ENCODE measurements at places on chromosomes 5 and 9. TPM values are rescaled to one million over a fixed set of nuclear protein-coding genes. Genes with fewer than 3 reads are reported as not detected.

GPX8 gene
- total RNA-seq = 25.9 TPM

BSPRY gene
- 14.5 TPM for total RNA-seq

STPG3 gene
- total RNA-seq = not detected

TRIM36 gene
- 5.4 TPM for total RNA-seq

NOL6 gene
- 39.3 TPM for total RNA-seq

PRRT1B gene
- total RNA-seq = not detected

PCDHAC2 gene
- total RNA-seq = 12.6 TPM

GRCh38 chr9:135255033-135255840, 167.8 kb downstream of the OLFM1 start:
- no peaks in the 10 kb centered on the region for H3K36me3 ChIP-seq
- H3K4me3 ChIP-seq = no peak overlapping the region
- H3K27me3 ChIP-seq = peaks cover 18% of the 10 kb centered on the region
- H3K27ac ChIP-seq = no peak overlapping the region
- H3K4me1 ChIP-seq = no peaks in the 10 kb centered on the region

DNA sequence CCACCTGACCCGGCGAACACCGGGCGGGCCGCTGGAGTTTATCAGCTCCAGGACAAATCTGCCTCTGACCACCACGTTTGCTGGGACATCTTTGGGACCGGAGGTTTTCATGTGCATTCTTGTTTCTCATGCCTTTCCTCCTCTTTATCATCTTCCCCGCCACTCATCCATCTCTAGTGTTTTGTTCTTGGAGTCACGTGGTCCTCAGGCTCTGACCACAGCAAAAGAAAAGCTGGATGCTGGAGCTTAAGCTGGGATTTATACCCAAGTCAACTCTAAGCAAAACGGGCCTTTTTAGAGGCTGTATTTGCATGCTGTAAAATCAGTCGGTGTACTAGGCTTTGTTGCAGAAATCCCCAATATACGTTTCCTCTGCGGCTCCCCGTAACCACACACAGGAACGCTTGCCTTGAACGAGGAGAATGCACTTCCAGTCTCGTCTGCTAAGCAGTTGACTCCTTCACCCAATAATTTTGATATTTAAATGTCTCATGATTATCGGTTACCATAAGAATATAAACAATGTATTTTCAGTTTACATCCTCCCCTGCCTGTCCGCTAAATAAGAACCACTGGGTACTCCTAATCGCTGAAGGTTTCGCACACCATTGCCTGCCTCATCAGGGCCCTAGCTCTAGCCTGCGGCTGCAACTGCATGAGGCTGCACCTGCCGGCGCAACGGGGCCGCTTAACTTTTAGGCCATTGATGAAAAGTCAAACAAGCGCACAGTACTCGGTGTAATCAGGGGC, 560 bp upstream of the NDUFS6 start:
- peaks cover 8% of the 10 kb centered on the region for H3K4me1 ChIP-seq
- peaks cover 69% of the 10 kb centered on the region for H3K36me3 ChIP-seq
- H3K27me3 ChIP-seq = no peaks in the 10 kb centered on the region
- no peak for DNase-seq
- peak overlapping the region; percentile 95 for H3K4me3 ChIP-seq

DNA sequence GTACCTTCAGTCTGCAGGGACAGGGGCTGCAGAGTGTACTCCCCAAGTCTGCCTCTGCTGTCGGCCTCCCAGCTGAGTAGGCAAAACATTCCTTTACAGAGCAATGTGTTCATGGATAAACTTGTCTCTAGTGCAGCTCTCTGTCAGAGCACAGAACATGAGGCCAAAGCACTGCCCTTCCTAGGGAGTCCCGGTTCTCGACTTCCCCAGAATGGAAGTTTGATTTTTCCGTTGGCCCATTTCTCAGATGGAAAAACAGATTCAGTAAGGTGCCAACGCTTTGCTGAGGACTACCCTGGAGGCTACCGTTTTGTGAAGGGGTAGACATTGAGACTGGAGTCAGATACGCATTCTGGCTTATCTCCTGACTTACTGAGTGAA, 422 bp upstream of the TRIM32 start:
- peak overlapping the region; percentile 69 for H3K4me3 ChIP-seq

DNA sequence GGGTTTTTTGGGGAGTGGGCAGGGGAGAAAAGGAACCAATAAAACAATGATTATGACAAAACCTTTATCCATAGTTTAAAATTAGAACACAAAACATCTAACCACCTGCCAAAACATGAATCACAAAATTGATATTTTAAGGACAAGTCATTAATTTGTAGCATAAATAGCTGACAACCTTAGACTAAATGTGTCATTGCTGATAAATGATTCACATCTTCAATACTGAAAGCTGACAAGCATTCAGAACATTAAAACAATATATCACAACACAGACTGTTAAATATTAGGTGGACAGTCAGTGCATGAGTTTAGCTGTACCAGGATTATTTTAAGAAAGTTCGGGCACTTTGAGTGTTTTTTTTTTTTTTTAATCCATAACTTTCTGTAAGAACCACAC, 71.5 kb downstream of the NR3C1 start:
- peaks cover 7% of the 10 kb centered on the region for H3K4me1 ChIP-seq
- H3K27me3 ChIP-seq = no peaks in the 10 kb centered on the region
- no peak overlapping the region for H3K27ac ChIP-seq
- H3K36me3 ChIP-seq = peaks cover 4% of the 10 kb centered on the region

DNA sequence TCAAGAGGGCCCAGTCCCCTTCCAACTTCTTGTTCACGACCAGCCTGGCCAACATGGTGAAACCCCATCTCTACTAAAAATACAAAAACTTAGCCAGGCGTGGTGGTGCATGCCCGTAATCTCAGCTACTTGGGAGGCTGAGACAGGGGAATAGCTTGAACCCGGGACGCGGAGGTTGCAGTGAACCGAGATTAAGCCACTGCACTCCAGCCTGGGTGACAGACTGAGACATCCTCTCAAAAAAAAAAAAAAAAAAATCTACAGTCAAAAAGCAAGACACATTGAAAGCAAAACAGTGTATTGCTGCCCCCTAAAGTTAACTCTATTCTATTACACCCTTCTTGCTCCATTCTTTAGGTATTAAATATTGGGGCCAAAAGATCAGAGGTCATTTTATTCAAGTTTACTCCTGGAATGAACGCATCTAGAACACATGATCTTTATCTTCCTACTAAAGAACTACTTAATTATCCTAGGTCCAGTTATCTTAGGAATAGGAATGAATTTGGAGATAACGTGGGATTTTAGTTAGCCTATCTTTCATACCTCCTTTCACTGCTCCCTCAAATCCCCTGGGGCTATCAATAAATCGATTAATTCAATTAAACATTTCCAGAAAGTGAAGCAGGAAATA, 2.4 kb downstream of the ATG12 start:
- no peak for DNase-seq
- H3K27ac ChIP-seq = peak overlapping the region; percentile 87
- peak overlapping the region; percentile 87 for H3K4me3 ChIP-seq
- no peaks in the 10 kb centered on the region for H3K27me3 ChIP-seq
- H3K36me3 ChIP-seq = peaks cover 84% of the 10 kb centered on the region

DNA sequence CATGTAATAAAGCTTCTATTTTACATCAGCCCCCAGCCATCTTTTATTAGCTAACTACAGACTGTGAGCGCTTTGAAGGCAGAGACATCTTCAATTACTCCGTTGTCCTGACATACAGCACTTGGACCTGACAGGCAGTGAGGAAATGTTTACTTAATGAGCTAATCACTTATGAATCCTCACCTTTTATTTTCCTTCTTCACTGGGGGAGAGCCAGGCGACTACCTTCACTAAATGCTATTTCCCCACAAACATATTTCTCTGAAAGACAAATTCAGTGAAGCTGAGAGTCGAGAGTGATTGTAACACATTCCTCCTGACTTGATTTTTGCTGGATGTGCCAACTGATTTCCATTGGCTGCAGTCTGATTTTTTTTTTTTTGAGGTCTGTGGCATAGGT, 192.1 kb upstream of the CLINT1 start:
- no peak for DNase-seq
- H3K4me3 ChIP-seq = no peak overlapping the region

DNA sequence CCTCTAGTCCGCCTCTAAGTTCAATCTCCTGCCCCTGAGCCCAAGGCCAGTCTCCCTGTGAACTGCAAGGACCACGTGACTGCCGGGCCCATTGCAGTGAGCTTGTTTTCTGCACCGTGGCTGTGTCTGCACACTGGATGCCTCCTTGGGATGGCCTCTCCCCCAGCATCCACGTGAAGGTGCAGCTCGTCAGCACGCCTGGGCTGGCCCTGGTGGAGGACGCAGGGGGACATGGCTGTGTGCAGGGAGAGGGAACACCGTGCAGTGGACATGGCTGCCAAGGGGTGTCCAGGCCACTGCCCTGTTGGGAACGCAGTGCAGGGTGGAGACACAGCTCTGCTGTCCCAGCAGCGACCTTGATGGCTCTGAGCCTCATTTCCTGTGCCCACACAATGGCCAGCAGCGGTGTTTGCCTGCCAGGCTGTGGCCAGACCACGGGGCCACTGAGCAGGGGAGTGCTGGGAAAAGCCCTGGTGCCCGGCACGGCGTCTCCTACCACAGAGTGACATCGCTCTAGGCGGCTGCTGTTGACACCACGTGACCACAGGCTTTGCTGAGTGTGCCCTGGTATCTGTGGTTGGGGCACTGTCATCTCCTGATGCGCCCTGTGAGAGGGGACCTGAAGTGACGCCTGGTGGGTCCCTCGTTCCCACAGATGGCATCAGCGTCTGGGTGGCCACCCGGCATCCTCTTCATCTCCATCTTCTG, 26.9 kb upstream of the EXOC3 start:
- no peak overlapping the region for H3K4me3 ChIP-seq
- H3K36me3 ChIP-seq = no peaks in the 10 kb centered on the region
- no peaks in the 10 kb centered on the region for H3K27me3 ChIP-seq
- peaks cover 4% of the 10 kb centered on the region for H3K4me1 ChIP-seq

GRCh38 chr5:111427762-111428161, 84.6 kb downstream of the STARD4 start:
- no peaks in the 10 kb centered on the region for H3K36me3 ChIP-seq
- no peak for DNase-seq
- no peaks in the 10 kb centered on the region for H3K27me3 ChIP-seq
- no peaks in the 10 kb centered on the region for H3K4me1 ChIP-seq
- H3K4me3 ChIP-seq = no peak overlapping the region

- no peak for DNase-seq
- H3K4me1 ChIP-seq = no peaks in the 10 kb centered on the region
- no peaks in the 10 kb centered on the region for H3K27me3 ChIP-seq
- no peaks in the 10 kb centered on the region for H3K36me3 ChIP-seq
These were observed 21.9 kb upstream of the SEC16A start for GRCh38 chr9:136504512-136505348.

- no peaks in the 10 kb centered on the region for H3K36me3 ChIP-seq
- H3K4me1 ChIP-seq = no peaks in the 10 kb centered on the region
- no peak overlapping the region for H3K27ac ChIP-seq
- H3K4me3 ChIP-seq = no peak overlapping the region
These were observed 12.5 kb downstream of the ZNF366 start for GRCh38 chr5:72494623-72495124.

DNA sequence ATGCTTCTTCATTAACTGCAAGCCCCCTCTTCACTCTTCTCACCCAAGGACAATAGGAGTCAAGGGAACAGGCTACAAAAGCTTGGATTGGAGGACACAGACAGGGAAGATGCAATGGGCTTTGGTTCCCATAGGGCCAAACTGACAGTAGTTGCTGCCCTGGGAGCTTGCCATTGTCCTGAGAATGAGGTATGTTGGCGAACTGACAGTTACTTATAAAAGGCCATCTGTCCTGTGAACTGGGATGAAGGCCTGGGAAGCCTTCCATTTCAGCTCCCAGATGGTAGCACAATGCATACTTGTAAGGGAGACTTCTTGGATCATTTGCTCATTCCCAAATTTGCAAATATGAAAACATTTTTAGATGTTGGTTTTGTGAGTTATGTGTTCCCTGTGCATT, 88.9 kb downstream of the SNCAIP start:
- no peak overlapping the region for H3K4me3 ChIP-seq
- no peak overlapping the region for H3K27ac ChIP-seq
- no peak for DNase-seq
- no peaks in the 10 kb centered on the region for H3K27me3 ChIP-seq

DNA sequence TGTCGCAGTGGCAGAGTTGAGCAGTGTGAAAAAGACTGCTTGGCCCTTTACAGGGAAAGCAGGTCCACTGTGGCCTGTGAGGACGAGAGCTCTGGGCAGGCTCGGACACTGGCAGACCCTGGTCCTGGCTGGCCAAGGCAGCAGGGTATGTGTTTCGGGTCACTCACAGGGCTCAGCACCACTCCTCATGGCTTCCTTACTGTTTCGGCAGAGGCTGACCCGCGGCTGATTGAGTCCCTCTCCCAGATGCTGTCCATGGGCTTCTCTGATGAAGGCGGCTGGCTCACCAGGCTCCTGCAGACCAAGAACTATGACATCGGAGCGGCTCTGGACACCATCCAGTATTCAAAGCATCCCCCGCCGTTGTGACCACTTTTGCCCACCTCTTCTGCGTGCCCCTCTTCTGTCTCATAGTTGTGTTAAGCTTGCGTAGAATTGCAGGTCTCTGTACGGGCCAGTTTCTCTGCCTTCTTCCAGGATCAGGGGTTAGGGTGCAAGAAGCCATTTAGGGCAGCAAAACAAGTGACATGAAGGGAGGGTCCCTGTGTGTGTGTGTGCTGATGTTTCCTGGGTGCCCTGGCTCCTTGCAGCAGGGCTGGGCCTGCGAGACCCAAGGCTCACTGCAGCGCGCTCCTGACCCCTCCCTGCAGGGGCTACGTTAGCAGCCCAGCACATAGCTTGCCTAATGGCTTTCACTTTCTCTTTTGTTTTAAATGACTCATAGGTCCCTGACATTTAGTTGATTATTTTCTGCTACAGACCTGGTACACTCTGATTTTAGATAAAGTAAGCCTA, 15.7 kb downstream of the SQSTM1 start:
- no peak for DNase-seq
- H3K4me3 ChIP-seq = no peak overlapping the region
- peak overlapping the region; percentile 49 for H3K27ac ChIP-seq

GRCh38 chr9:70020217-70020616, 23.4 kb upstream of the MAMDC2 start:
- no peak for DNase-seq
- H3K27me3 ChIP-seq = no peaks in the 10 kb centered on the region
- no peaks in the 10 kb centered on the region for H3K36me3 ChIP-seq
- no peak overlapping the region for H3K4me3 ChIP-seq
- no peaks in the 10 kb centered on the region for H3K4me1 ChIP-seq

GRCh38 chr5:102863764-102864560, 108.9 kb downstream of the PAM start:
- no peak overlapping the region for H3K27ac ChIP-seq
- peaks cover 15% of the 10 kb centered on the region for H3K36me3 ChIP-seq
- DNase-seq = no peak
- H3K4me3 ChIP-seq = no peak overlapping the region
- no peaks in the 10 kb centered on the region for H3K27me3 ChIP-seq
- peaks cover 9% of the 10 kb centered on the region for H3K4me1 ChIP-seq

DNA sequence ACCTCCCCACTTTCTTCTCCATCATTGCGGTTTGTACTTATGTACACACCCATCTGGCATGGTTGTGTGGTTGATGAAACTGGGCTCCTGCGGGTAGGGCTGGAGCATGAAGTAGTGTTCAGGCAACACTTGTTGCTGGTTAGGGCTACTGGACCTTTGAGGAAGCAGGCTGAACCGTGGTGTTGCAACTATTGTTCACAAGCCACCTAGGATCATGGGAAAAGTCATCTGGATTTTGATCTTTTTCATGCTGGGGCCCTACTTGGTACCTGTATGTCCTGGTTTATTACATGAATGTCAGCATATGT, 40.1 kb upstream of the TIFAB start:
- H3K36me3 ChIP-seq = no peaks in the 10 kb centered on the region
- H3K27me3 ChIP-seq = peaks cover 75% of the 10 kb centered on the region
- no peak for DNase-seq
- no peak overlapping the region for H3K4me3 ChIP-seq
- no peak overlapping the region for H3K27ac ChIP-seq

Measured in Calu3 (cell line).